ENCODE measurements at places on chromosomes 12 and 14.

- no peak for DNase-seq
Measured at GRCh38 chr14:35573911-35574310, 39.9 kb downstream of the INSM2 start.

GRCh38 chr12:17579205-17580026 is 510.6 kb downstream of the RERGL start:
- DNase-seq, result no peak

- no peak for DNase-seq
Measured at GRCh38 chr14:78697341-78697740, 527.2 kb downstream of the NRXN3 start.

- DNase-seq, result no peak
Measured at GRCh38 chr12:68042212-68042699, 53.0 kb downstream of the IFNG-AS1 start.

- DNase-seq, result no peak
Measured at GRCh38 chr12:79560225-79560889, 130.4 kb downstream of the PAWR start.

DNA sequence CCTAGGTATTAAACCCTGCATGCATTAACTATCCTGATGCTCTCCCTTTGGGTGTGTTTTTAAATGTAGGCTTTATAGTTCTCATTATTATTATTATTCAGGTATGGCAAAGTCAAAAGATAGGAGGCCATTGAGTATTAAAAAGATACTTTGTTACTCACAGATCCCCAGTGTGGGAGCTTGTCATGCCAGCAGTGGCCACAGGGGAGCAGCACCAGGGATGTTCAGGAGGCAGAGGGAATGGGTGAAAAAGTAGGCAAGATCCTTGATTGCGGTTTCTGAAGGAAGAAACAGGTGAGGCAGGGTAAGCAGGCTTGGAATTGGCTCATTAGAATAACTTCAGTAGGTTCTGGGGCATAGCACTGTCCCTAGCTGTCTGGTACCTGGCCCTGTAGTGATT is 382.2 kb downstream of the MED13L start:
- DNase-seq, result no peak

DNA sequence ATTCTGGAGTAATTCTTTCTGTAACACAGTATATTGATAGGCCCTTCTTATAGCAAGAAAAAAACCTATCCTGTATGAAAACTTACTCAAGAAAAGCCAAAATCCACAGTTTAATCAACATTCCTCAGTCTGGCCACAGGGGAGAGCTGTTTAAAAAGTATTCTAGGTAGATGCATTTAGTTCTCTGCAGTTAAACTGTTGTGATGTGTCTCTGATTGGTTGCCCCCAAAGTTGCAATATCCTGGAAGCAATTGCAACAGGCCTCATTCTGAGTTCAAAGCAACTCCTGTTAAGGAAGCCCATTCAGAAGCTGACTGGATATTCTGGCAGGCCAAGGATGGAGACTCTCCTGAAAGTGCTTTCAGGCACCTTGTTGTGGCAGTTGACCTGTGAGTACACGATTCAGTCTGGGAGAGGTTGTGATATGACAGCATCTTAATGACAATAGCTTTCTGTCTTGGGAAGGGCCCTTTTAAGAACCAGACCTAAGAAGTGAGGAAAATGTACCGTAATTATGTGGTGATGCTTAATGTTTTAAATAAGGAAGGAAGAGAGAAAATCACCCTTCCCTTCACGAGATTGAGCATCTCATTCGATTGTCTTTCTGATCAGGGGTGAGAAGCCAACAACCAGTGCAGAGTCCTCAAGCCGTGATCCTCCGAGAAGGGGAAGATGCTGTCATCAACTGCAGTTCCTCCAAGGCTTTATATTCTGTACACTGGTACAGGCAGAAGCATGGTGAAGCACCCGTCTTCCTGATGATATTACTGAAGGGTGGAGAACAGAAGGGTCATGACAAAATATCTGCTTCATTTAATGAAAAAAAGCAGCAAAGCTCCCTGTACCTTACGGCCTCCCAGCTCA is 420.7 kb downstream of the DAD1 start:
- DNase-seq, result no peak

Measured in activated T-helper 9 cell treated with anti-CD3 and anti-CD28 coated beads, Interleukin-2, amount 50 U/mL, for 16 hours (primary cell).